ENCODE measurements at places on chromosomes 6 and 20. TPM values are rescaled to one million over a fixed set of nuclear protein-coding genes. Genes with fewer than 3 reads are reported as not detected.

DNA sequence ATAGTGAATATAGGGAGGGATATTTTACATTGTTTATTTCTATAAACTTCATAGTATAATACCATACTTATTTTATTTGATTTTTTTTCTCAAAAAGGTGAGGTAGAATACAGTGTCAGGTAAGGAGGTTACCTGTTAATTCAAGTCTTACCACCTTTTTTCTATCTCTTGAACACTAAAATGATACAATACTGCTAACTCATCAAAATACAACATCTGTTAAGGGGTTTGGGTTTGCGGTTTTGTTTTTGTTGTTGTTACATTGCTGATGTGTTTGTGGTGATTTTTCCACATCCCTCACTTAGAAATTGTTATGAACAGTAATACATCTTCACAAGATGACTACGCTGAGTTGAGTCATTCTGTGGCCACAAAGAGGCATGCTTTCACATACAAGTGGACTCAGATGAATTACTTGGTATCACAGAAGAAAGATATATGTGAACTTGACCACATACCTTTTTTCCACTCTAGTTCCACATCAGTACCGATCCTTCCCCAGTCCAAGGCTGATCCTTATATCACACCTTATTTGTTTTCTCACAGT is 139.4 kb upstream of the ID4 start:
- H3K36me3 ChIP-seq, result no peaks in the 10 kb centered on the region
- DNase-seq, result no peak
- H3K4me3 ChIP-seq, result no peak overlapping the region
- no peaks in the 10 kb centered on the region for H3K4me1 ChIP-seq

DNA sequence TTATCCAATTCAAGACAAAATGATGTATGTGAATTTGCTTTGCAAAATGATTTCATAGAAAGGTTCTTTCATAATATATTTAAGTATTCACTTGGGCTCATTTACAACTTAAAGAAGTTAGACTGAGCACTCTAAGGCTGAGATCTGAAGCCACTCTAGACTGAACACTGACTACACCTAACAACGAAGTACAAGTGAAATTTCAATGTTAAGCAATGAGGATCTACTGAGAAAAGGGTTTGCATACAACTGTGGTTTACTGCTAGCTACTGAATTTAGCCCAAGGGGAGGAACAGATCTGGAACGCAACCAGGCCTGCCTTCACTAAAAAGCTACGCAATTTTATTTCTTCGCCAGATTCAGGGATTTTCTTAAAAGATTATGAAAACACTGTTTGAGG is 106.4 kb downstream of the MBOAT1 start:
- DNase-seq, result no peak
- no peaks in the 10 kb centered on the region for H3K4me1 ChIP-seq
- H3K27ac ChIP-seq, result no peak overlapping the region
- H3K27me3 ChIP-seq, result no peaks in the 10 kb centered on the region
- H3K4me3 ChIP-seq, result no peak overlapping the region
- peaks cover 10% of the 10 kb centered on the region for H3K36me3 ChIP-seq

DNA sequence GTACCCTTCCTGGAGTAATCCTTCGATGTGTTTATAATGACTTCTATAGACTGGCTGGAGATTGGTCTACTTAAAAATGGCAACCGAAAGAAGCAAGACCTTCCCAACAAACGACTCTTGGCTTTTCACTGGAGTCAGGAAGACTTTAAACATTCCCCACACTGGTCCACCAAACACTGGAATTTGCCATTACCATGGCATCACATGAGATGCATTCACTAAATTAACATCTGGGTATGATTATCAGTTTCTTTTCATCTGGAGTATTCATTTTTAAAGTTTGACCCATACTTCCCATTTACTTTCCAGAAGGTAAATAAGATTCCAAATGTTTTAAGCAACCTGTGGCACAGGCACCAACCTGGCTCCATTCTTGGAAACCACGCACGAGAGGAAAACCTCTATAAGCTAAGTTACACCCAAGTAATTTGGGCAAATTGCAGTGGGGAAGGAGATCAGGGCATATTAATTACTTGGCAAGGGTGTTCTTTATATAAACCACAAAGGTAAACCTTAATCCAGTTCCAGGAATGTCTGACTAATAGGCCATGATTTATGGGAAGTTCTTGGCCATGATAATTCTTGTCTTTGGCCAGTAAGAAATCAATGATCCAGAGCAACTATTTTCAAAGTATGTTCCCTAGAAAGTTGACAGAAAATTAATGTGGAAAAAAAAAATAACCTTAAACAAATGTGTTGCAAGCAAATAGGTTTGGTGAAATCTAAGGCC is 190.0 kb upstream of the COL21A1 start:
- no peak for DNase-seq
- no peaks in the 10 kb centered on the region for H3K4me1 ChIP-seq
- H3K4me3 ChIP-seq, result no peak overlapping the region
- no peak overlapping the region for H3K27ac ChIP-seq
- H3K27me3 ChIP-seq, result no peaks in the 10 kb centered on the region
- H3K36me3 ChIP-seq, result no peaks in the 10 kb centered on the region

DNA sequence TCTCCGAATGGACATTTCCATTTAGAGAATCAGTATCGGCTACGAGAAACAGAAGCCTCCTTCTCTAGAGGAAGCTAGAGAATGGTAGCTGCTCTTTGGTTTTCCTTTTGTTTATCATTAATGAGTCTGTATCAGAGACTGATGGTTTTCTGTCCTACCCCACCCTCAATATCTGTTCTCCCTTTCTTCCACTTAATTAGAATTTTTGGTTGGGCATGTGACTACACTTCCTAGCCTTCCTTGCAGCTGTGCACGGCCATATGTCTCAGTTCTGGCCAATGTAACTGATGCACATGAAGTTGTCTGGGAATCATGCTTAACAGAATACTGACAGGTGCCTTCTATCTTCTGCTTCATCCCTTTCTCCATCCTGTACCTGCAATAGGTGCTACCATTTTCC is 19.0 kb downstream of the RNF24 start:
- peaks cover 10% of the 10 kb centered on the region for H3K36me3 ChIP-seq
- no peaks in the 10 kb centered on the region for H3K27me3 ChIP-seq
- no peak overlapping the region for H3K27ac ChIP-seq
- no peak overlapping the region for H3K4me3 ChIP-seq
- DNase-seq, result no peak

DNA sequence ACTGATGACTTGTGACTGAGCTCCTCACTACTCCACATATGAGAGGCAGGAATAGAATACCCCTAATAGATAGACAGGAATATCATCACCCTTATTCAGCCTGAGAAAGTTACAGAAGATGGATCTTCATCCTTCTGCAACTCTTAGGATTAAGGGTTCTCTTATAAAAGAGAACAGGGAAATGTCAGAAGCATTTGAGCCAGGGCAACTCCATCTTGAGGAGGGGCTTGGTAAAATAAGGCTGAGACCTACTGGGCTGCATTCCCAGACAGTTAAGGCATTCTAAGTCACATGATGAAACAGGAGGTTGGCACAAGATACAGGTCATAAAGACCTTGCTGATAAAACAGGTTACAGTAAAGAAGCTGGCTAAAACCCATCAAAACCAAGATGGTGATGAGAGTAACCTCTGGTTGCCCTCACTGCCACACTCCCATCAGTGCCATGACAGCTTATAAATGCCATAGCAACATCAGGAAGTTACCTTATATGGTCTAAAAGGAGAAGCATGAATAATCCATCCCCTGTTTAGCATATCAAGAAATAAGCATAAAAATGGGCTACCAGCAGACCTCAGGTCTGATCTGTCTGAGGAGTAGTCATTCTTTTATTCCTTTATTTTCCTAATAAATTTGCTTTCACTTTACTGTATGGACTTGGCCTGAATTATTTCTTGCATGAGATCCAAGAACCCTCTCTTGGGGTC is 97.9 kb downstream of the PLG start:
- no peak overlapping the region for H3K4me3 ChIP-seq
- H3K36me3 ChIP-seq, result no peaks in the 10 kb centered on the region
- H3K4me1 ChIP-seq, result no peaks in the 10 kb centered on the region
- no peaks in the 10 kb centered on the region for H3K27me3 ChIP-seq
- H3K27ac ChIP-seq, result no peak overlapping the region

The TRAPPC3L gene
- not detected for total RNA-seq

DNA sequence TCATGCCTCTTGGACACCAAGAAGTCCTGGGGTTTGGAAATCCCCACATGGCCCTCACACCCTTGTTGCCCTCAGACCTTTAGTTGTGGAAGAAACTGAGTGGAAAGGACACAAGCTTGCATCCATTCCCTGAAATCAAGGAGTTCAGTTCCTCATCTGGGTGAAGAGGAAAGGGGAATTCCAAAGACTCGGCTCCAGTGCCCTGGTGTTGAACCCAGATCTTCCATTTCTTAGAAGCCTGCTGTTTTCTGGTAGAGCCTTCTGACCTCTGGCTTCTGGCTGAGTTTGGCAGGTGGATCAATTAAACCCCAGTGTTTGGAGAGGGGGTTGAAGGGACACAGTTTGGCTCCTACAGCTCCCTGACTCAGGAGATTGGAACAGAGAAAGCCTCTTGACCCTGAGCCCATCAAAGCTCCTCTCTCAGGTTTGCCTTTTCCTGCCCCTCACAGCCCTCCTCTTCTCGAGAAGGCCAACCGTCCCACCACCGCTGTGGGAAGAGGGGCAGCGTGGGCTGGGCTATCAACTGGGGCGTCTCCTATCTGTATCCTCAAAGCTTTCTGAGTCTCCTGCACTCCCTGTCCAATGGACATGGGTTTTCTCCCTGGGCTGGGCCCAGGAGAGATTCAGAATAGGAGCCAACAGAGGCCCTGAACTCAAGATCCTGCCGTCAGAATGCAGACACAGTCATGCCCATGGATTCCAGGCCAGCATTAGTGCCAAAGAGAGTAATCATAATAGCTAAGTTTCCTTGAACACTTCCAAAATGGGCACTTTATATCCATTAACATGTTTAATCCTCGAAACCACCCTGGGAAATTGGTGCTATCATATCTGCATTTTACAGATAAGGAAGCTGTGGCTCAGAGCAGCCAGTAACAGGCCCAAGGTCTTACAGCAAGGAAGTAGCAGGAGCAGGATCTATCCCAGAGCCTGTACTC is 146.2 kb downstream of the VEGFA start:
- no peaks in the 10 kb centered on the region for H3K4me1 ChIP-seq
- H3K27ac ChIP-seq, result no peak overlapping the region
- H3K4me3 ChIP-seq, result no peak overlapping the region
- no peaks in the 10 kb centered on the region for H3K36me3 ChIP-seq
- H3K27me3 ChIP-seq, result peaks cover 16% of the 10 kb centered on the region
- DNase-seq, result no peak

DNA sequence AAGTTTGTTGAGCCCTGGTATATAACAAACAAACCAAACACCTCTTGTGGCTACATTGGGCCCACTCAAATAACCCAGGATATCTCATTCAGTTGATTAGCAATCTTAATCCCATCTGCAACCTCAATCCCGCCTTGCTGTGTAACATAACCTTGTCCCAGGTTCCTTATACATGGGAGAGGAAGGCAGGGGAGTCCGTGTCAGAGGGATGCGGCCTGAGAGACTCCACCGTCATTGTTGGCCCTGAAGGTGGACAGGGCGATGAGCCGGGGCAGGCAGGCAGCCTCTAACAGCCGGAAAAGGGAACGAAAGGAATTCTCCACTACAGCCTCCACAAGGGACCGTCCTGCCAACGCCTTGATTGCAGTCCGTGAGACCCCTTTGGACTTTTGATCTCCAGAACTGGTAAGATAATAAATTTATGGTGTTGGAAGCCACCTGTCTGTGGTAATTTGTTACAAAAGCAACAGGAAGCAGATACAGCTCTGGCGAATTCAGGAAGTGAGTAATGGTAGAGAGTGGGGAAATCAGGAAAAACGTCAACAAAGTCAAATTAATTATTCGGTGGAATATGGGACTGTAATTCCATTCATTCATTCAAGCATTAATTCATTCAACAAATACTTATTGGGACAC is 124.5 kb upstream of the SALL4 start:
- DNase-seq, result no peak
- H3K4me3 ChIP-seq, result no peak overlapping the region
- H3K4me1 ChIP-seq, result no peaks in the 10 kb centered on the region
- H3K27me3 ChIP-seq, result no peaks in the 10 kb centered on the region

DNA sequence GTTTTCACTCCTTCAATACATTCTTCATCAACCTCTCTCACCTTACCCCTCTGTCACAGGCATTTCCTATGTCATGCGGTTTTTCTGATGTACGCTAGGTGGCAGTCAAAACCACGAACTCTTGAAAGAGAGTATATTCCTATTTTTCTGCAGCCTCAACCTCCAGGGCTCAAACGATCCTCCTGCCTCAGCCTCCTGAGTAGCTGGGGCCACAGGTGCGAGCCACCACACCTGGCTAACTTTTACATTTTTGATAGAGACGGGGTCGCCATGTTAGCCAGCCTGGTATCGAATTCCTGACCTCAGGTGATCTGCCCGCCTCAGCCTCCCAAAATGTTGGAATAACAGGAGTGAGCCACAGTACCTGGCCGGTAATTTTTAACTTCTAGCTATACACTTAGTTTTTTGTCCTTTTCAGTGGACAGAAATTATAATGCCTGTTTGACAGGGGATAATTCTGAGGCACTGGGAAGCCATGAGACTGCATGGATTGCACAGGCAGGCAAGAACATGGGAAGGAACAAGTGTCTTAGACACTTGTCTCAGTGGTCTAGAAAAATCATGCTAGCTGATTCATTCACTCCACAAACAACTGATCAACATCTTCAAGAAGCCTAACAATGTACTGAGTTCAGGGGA is 22.5 kb upstream of the HFE start:
- no peak for DNase-seq
- H3K4me3 ChIP-seq, result no peak overlapping the region
- peak overlapping the region; percentile 16 for H3K27ac ChIP-seq

The CNR1 gene
- not detected for total RNA-seq

GRCh38 chr6:18465410-18466154 is 78.4 kb downstream of the RNF144B start:
- H3K27me3 ChIP-seq, result peaks cover 2% of the 10 kb centered on the region
- no peak overlapping the region for H3K4me3 ChIP-seq
- H3K27ac ChIP-seq, result no peak overlapping the region
- no peaks in the 10 kb centered on the region for H3K4me1 ChIP-seq
- no peak for DNase-seq

The ZC3H12D gene
- total RNA-seq, result 96.7 TPM

DNA sequence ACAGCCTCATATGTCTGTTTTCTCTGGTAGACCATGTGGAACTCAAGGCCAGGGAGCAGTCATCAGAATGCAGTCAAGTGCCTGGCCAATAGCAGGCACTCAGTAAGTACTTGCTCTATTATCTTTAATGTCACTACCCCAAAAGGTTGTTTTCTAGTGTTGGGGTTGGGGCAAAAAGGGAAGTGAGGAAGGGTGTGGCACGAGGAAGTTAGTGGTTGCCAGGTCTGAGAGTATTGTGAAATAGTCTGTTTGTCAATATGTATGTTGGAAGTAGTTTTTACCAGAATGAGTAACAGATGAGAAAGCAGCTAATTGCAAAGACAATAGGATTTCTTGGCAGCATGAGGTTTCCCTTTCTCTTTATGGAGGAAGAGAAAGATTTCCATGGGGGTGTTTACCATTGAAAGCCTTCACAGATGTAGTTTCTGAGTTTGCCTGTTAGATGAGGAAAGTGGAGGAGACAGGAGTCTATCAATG is 59.5 kb upstream of the ARMH2 start:
- H3K4me3 ChIP-seq, result peak overlapping the region; percentile 72
- H3K36me3 ChIP-seq, result peaks cover 50% of the 10 kb centered on the region
- peak; percentile 55 for DNase-seq
- H3K4me1 ChIP-seq, result peaks cover 77% of the 10 kb centered on the region

The SNAP25 gene
- total RNA-seq, result 3.9 TPM

Measured in activated T-helper 1 cell treated with anti-CD3 and anti-CD28 coated beads, Interleukin-12 subunit alpha, Interleukin-12 subunit beta, Interleukin-2, Interleukin-4 antibody, amounts not matched to agents 30 ng/mL and 10 ng/mL and 1 ng/mL, durations not matched to agents 14 hours and 24 hours and 36 hours (primary cell).